NCI-H510A (cell line): ENCODE measurements at places on chromosomes 3 and 15.
A peak's percentile ranks its signal among the peaks of the same experiment; 100 is the strongest.

DNA sequence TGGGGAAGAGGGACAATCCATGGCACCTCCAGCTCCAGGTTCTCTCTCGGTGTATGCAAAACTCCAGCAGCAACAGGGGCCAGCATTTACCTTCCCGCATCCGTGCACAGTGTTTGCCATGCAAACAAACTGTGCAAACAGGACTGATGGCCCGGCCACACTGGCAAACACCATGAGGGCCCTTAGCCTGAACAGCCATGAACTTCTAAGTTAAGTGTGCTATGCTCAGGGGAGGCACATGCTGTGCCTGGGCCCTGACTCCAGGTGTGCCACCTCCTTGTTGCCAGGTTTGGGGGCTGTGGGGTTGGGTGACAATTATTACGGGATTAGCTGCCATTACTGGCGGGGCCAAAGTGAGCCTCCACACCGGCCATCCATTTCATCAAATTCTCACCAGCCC is 57.5 kb downstream of the CACNA2D2 start:
- DNase-seq: peak; percentile 91

- no peak for DNase-seq
Measured at GRCh38 chr3:192943393-192943792, 25.7 kb upstream of the MB21D2 start.

DNA sequence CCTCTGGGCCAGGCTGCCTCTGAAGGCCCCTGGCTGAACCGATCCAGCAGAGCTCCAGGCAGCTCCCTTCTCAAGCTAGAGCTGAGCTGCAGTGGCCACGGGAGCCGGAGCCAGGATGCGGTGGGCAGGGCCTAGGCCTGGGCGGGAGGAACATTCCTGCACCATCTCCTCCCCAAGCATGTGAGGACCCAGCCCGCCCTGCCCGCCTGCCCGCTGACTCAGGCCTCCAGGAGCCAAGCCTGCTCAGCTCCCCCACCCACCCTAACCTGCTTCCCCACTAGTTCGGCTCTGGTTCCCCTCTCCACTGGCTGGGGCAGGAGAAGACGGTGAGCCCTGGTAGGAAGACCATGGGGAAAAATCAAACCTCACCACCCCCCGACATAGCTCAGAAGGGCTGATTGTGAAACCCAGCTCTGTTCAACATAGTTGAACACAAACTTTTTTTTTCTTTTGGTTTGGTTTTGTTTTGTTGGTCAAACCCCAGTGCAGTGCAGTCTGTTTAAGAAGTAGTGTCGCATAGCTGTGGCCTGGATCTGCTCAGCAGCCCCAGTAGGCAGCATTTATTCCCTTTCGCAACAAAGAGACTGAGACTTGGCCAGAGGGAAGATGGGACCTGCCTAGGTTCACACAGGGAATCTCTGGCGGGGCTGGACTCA is 13.5 kb downstream of the SNX33 start:
- DNase-seq: no peak

DNA sequence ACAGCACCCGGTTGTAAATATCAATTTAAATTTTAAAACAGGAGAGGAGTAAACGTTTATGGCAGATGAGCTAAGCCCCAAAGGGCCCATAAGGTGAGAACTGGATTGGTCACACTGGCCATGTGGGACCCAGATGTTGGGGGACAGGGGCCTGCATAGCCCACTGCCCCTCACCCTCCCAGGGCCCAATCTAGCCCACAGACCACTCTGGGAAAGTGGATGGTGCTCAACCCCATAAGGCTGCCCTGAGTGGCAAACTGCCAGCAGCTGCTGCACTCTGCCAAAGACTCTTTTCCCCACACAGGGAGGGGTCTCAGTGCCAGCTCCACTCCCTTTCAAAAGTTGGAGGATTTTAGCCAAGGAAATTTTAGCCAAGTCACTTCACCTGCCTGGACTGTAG is 42.5 kb downstream of the CCDC12 start:
- DNase-seq: no peak
